ENCODE measurements at places on chromosomes 13 and 19.

DNA sequence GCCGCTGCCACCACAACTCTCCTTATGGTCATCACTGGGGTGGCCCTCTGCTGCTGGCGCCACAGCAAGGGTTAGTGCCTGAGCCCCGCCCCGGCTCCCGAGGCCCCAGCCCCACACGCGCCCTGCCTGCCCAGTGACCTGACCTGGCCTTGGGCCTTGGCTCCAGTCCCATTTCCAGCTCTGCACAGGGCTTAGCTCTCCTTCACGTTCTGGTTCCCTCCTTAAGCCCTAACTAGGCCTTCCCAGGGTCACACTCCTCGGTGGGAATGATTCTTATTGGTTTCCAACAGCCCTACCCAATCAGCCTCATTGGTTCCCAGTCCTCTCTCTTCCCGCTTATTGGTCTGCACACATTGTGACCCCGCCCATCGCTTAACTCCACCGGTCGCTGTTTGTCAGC lies 5.8 kb downstream of the KIRREL2 start:
- no peak for DNase-seq

GRCh38 chr19:47581605-47582319 lies 8.8 kb upstream of the ZNF541 start:
- no peak for DNase-seq

DNA sequence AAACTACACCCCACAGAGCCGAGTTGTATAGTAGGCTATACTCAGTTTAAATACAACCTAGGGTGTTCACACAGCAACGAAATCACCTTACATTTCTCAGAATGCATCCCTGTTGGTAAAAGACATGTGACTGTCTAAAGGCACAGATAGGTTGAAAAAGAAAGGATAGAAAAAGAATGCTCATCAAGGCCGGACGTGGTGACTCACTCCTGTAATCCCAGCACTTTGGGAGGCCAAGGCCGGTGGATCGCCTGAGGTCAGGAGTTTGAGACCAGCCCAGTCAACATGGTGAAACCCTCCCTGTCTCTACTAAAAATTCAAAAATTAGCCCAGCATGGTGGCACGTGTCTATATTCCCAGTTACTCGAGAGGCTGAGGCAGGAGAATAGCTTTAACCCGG lies 3.8 kb upstream of the IL17D start:
- DNase-seq, result no peak

DNA sequence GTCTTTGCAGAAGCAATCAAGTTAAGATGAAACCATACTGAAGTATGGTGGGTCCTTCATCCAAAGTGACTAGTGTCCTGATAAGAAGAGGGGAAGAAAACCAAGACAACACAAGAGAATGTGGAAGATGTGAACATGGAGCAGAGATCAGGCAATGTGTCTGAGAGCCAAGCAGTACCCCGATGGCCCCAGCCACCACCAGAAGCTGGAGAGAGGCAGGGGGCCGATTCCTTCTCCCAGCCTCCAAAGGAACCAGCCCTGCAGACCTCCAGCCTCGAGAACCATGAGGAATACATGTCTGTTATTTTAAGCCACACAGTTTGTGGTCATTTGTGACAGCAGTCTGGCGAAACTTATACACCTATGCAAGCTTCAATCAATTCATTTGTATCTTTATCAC lies 93.2 kb downstream of the IRS2 start:
- DNase-seq, result no peak

Measured in C1 segment of cervical spinal cord (tissue), 14 donors.